ENCODE measurements at places on chromosomes 12 and 14.
A peak's percentile ranks its signal among the peaks of the same experiment; 100 is the strongest.

GRCh38 chr14:92970271-92970670, 47.3 kb downstream of the CHGA start:
- no peak for DNase-seq

DNA sequence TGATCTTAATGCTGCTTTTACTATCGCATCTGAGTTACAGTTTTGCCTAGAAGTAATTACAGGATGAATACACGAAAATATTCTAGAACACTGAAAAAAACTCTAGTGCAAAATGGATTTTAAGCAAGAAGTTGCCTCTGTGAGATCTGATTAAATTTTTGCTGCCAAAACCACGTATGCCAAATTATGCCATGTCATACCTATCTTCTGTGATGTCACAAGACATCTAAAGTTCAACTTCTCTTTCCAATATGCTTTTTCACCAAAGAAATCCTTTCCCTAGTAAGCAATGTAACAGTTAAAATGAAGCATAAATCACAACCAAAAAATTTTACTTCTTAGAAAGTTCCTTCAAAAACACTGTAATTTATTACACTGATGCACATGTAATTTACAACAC, 39.6 kb downstream of the HECTD4 start:
- no peak for DNase-seq

DNA sequence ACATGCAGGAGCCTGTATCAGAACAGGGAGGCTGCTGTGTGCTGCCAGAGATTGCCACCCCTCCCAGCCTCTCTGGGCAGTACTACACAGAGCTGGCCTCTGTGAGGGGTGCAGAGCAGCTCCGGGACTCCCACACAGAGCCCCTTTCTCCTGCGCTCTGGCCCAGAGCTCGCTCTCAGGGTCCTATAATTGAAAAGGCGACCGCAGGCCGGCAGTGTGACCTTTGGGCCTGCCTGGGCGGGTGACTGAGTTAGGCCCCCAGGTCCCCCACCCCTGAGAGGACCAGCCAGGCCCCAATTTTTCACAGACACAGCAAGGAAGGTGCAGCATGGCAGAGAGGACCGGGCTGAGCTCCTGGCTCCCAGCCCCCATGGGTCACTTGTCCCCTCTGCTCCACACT, 136.4 kb downstream of the ZFP36L1 start:
- DNase-seq = no peak

- DNase-seq = peak; percentile 21
These were observed 97.1 kb downstream of the SCAF11 start for GRCh38 chr12:45893240-45893639.

DNA sequence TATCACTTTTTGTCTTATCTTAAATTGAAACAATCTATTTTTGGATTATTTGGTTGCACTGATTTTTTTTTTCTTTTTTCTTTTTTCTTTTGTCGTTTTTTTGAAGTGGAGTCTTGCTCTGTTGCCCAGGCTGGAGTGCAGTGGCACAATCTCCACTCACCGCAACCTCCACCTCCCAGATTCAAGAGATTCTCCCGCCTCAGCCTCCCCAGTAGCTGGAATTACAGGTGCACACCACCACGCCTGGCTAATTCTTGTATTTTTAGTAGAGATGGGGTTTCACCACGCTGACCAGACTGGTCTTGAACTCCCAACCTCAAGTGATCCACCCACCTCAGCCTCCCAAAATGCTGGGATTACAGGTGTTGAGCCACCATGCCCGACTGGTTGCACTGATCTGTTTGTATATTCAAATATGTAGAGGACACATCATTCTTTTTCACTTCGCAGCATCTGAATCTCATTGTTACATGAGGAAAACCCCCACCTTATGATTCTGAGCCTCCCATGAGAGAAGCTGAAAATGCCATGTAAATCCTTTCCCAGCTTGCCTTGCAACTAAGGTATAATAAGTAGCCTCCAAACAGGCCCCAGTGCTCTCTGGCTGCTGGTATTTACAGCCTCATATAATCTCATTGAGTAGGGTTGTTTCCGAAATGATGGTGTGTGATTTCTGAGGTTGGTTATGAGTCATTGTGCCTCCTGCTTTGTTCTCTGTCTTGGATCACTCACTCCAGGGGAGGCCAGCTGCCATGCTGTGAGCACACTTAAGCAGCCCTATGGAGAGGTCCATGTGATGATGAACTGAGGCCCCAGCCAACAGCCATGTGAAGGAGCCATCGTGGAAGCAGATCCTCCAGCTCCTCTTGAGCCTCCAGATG, 5.2 kb upstream of the HSP90B1 start:
- DNase-seq = no peak

DNA sequence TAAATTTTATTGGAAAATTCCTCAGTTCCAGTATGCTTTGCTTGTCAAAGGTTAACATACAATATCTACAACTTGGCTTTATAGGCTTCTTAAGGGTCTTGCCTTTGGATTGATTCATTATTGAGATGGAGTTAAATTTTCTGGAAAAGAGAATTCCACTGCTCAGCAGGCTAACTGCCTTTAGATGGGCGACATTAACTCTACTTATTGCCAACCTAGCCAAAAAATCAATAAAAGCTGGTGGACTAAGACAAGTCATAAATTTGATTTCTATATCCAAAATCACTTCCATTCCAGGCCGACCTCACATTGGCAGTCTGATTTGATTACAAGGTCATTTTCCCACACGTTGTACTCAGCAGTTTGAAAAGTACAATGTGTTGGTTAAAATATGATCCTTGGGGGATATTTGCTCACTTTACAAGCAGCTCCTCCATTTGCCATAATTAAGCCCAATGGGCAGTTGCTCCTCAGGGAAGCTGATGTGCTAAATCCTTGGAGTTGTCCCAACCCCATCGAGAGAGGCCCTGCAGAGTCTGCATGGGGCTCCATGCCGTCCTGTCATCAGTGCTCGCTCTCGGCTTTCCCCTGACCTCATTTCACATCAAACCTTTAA, 36.1 kb upstream of the CRY1 start:
- no peak for DNase-seq

DNA sequence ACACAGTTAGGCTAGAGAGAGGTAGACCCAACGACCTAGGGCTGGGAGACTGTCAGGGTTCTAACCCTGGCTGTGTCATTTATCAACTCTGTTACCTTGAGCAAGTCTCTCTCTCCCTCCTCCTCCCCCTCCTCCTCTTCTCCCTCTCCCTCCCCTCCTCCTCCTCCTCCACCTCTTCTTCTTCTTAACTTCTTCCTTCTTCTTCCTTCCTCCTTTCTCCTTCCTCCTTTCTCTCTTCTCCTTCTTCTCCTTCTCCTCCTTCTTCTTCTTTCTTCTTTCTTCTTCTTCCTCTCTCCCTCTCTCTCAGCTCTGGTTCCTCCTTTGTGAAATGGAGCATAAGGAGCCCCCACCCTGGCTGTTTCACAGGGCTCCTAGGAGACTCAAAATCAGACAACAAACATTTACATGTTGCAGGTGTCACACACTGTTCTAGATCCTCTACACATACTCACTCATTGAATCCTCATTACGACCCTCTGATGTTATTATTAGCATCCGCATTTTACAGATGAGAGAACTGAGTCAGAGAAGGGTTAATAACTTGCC, 2.2 kb upstream of the KCNH3 start:
- DNase-seq = no peak

- no peak for DNase-seq
These were observed 597.1 kb downstream of the RPL10L start for GRCh38 chr14:46054526-46054925.

Measured in neuronal stem cell (in vitro differentiated cells).